ENCODE measurements at places on chromosomes 7 and 10.

DNA sequence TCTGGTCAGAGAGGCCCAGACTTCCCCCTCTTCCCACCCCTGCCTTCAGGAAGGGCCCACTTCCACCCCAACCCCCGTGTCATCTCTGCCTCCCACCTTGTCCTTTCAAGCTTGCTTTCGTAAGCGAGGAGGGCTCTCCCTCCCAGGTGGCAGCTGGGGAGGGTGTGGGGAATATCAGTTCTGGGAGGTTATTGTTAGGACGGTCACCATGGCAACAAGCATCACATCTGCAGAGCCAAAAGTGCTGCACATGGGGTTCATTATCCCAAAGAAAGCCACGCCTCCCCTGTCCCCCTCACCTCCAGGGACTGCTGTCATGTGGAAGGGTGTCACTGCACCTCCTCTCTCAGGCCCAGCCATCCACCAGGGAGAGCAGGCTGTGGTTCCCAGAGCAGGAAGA lies 2.6 kb upstream of the CAMK2B start:
- no peak for DNase-seq

- DNase-seq: no peak
Measured at GRCh38 chr10:60406182-60406581, 16.5 kb upstream of the ANK3 start.

DNA sequence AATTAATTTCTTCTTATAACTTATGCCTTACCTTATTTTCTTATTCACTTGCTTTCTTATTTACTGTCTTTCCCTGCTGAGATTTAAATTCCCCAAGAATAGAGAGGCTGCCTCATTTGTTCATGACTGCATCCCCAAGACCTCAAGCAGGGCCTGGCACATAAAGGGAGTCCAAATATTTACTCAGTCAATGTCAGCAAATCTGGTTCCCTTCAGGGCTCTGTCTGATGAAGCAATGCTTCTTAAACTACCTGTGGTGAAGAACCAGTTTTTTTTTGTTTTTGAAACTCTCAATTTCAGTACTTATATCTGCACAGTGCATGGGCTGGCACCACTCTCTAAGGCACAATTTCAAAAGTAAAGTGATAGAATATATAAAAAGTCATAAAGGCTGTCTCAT lies 4.7 kb downstream of the ZNF239 start:
- no peak for DNase-seq

GRCh38 chr10:14332903-14333302 lies 2.2 kb upstream of the FRMD4A start:
- no peak for DNase-seq

DNA sequence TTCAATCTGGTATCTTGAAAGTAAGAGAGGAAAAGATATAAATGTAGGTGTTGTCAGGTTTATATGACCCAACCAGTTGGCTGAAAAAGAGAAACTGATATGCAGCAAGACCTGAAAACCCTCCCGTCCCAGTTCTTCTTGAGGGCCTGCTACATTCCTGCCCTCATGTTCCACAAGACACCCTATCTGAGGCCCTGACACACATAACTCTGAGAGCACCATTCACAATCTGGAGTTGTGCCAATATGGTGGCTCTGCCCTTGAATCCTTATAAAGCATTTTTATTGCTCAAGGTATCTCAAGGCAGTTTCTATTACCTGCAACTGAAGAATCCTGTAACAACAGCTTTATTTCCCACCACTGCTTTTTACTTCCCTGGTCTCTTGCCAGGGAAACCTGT lies 17.0 kb downstream of the XPNPEP1 start:
- DNase-seq: no peak

- no peak for DNase-seq
Measured at GRCh38 chr10:58003945-58004344, 263.7 kb downstream of the IPMK start.

- DNase-seq: no peak
Measured at GRCh38 chr7:30994206-30995100, 30.7 kb downstream of the GHRHR start.

GRCh38 chr10:132302421-132303310 lies 5.1 kb downstream of the STK32C start:
- no peak for DNase-seq

- no peak for DNase-seq
Measured at GRCh38 chr10:1594372-1595241, 142.7 kb downstream of the ADARB2 start.

GRCh38 chr7:123975084-123975483 lies 50.0 kb downstream of the SPAM1 start:
- no peak for DNase-seq

- no peak for DNase-seq
Measured at GRCh38 chr10:75736151-75736640, 304.8 kb downstream of the LRMDA start.

DNA sequence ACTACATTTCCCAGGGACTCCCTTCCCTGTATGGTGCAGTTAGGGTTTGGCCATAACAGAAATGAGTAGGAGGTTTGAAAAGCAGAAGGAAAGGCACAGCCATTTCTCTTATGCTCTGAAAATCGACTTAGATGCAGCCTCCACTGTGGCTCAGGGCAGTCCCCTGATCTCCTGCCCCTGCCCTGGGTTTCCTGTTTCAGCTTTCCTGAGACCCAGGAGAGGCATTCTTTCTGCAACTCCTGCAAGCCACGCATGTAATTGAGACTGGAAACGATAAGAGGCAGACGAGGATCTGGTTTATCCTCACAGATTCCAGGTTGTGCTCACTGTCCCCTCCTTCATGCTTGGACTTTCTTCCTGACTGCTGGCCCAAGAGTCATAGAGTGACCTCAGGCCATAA lies 461.2 kb upstream of the VSTM2A start:
- DNase-seq: peak; percentile 7

- no peak for DNase-seq
Measured at GRCh38 chr7:158093156-158093796, 494.3 kb downstream of the PTPRN2 start.

- DNase-seq: no peak
Measured at GRCh38 chr10:93319896-93320295, 162.2 kb downstream of the MYOF start.

- DNase-seq: no peak
Measured at GRCh38 chr10:44400541-44400940, 15.6 kb upstream of the CXCL12 start.

GRCh38 chr7:151866761-151867655 lies 9.9 kb downstream of the PRKAG2 start:
- DNase-seq: no peak

GRCh38 chr10:123621492-123621891 lies 44.7 kb upstream of the GPR26 start:
- DNase-seq: no peak

DNA sequence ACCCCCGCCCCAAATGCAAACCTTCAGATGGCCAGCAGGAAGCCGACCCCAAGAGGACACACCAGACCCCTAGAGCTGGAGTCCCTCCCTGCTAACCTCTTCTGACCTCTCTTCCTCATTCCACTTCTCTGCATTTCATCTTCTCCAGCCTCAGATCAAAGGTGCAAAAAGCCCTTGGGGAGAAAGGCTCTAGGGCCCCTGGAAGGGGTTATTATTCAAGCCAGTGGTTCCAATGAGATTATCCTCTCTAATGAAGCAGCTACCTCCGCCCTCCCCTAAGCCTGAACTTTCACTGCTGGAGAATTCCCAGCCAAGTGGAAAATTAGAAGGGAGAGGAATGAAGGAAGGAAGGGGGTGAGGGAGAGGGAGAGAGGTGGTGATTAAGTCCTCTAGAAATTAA lies 343.9 kb downstream of the PLXNA4 start:
- no peak for DNase-seq

All from NB4 (cell line).